ENCODE measurements at places on chromosomes 7 and 10.

DNA sequence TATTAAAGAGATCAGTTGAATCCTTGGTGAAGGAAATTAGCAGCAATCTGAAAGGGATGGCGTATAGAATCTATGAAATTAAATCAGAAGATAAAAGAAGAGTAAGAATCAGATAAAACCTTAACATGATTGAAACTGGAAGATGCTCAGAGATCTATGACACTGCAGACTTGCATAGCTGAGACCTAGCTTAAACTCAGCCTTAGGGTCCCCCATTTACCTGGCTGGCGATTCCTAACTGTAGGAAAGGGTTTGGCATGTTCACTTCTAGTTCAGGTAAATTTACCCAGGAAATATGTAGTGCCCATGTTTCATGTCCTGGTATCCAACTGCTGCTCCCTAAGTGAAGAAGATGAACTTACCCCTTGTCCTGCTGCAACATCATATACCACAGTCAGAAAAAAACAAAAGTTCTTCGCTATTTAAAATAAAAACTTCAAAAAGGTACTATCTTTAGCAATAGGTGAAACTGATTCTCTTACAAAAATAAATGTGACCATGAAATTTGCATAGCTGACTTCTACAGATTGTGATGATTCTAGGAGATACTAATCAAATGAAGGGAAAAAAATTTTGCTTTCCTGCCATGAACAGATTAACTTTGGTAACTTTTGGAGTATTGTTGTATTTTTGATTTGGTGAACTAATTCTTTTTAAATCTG, 47.8 kb upstream of the TMEM243 start:
- DNase-seq = no peak

DNA sequence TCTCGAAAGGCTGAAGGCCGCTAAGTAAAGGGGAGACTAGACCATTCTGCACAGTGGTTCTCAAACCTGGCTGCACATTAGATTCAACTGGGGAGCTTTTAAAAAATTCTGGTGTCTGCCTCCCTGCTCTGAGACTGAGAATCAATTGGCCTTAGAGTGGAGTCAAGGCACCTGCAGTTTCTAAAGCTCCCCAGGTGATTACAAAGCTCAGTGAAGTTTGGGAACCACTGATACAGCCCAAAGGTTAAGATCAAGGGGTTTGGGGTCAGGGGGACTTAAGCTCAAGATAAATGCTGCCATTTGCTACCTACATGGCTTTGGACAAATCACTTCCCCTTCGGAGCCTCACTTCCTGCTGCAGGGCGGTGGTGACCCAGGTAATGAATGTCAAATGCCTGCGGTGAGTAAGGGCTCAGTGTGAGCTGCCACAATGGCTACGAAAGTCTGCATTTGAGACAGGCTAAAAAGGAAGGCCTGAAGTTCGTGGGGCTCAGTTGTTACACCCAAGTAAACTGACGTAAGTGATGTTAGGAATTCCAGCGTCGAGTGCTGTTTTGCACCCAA, 72.3 kb downstream of the TLL2 start:
- DNase-seq = no peak

DNA sequence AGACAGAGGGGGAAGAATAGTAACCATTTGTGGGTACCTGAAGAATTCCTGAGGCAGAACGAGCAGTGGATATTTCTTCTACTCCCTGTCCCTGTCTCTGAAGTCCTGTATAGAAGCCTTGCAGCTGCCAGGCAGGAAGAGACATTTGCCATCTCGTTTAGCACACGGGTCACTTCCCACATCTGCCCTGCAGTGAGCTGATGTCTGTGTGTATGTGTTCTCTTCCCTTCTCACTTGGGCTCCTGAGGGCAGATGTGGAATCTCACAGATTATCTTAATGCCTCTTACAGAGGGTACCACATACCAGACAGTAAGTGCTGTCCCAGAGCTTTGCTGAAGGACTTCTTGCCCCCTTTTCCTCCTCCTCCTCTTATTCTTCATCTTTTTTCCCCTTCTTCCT, 14.1 kb upstream of the TRPV6 start:
- no peak for DNase-seq

GRCh38 chr7:13282377-13282980, 595.0 kb downstream of the ARL4A start:
- DNase-seq = no peak

GRCh38 chr7:74061840-74062539, 21.6 kb upstream of the LIMK1 start:
- DNase-seq = peak; percentile 32

DNA sequence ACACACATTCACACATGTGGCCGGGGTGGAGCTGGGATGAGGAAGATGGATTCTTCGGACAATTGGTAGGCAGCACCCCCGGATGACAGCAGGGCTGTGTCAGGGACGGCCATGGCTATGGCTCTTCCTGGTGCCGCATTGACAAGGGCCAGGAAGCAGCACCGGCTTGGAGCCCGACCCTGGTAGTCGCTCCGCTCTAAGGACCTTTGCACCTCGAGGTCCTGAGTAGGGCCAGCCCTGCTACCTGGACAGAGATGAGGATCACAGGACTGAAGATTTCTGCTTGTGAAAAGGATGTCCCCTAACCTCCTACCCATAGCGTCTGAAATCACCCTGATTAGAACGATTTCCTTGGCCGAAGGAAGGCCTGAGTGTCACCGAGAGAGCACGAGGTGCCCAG, 134.1 kb downstream of the ADARB2 start:
- DNase-seq = no peak

DNA sequence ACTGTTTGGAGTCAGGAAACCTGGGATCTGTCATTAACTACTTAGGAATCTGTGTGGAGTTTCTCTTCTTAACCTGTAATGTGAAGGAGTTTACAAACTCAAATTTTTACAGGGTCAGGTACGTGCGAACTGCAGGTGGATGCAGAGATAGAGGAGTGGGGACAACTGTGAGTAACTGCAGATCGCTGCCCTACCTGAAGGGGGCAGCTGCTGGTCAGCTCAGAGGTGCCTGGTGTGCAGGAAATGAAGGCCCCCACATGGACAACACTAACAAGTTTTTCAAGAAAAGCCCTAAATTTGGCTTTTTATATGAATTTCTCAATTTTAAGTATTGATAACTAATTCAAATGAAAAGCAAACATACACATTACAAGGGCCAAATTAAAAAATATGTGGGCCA, 380.0 kb downstream of the REEP3 start:
- DNase-seq = no peak

GRCh38 chr7:41694495-41694894, 8.4 kb downstream of the INHBA start:
- no peak for DNase-seq

DNA sequence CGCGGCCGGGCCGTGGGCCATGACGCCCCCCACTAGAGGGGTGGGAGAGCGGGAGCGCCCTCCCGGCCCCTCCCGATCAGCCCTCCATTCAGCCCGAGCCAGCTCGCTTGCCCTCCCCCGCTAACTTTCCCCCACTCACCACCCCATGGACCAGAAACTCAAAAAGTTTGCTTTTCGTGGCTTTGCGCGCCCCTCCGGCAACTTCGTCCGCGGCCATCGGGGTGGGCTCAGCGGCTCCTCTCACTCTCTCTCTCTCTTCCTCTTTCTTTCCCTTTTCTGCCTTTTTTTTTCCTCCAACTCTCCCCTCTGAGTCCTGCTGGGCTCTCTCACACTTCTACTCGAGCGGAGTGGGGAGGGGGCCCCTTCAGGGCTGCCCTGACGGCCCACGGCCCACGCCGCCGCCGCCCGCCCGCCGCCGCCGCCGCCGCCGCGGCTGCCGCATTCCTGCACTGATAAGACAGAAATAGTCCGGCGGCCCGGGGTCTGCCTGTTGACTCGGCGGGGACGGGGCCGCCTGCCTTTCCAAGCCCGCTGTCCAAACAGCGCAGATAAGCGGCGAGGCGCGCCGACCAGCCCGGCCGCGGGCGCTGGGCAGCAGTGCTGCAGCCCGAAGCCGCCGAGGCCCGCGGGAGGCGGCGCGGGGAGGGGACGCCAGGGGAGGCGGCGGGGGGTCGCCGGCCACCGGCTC, at the start of gene SMARCD3:
SMARCD3 (minus strand) TSS at position 349 of the 688 bp plus-strand sequence; CDS start at position 217, 132 bp downstream.
- no peak for DNase-seq

DNA sequence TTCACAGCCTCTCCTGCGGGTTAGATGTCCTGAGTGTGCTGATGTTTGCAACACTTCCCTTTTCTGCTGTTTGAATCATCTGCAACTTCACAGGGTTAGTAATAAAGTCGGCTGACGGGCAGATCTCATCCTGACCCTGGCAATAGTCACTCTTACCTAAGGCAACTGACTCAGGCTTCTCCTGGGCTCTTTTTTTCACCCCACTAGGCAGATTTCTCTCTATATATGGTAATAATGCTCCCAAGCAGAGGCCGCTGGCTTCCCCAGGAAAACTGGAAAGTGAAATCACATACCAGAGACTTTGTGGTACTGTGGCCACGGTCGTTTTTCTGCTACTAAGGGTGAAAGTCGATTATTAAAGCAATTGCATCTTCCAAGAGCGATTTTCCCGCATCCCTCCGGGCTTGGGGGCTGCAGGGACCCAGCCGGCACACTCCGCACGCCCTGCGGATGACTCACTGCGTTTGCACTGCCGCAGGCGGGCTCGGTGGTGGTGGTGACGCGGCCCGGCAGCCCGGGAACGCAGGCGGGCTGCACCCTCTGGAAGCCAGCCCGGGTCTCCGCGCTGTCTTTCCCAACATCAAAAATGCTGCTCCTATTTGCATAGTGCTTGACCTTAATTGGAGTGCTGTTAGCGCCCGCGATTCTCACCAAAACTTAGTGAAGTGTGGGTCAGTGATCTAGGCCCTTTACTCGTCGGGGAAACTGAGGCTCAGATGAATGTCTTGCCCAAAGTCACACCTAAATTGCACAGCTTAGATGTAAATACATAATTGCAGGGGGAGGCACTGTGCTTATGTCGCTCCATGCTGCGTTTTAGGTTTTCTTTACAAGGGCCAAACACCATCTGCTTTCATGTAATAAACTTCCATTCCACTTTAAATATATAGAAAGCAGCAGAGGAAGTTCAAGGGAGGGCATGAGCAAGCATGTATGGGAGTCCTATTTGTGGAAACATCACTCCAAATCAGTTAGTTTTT, 47.6 kb upstream of the ITGB1 start:
- DNase-seq = peak; percentile 23

DNA sequence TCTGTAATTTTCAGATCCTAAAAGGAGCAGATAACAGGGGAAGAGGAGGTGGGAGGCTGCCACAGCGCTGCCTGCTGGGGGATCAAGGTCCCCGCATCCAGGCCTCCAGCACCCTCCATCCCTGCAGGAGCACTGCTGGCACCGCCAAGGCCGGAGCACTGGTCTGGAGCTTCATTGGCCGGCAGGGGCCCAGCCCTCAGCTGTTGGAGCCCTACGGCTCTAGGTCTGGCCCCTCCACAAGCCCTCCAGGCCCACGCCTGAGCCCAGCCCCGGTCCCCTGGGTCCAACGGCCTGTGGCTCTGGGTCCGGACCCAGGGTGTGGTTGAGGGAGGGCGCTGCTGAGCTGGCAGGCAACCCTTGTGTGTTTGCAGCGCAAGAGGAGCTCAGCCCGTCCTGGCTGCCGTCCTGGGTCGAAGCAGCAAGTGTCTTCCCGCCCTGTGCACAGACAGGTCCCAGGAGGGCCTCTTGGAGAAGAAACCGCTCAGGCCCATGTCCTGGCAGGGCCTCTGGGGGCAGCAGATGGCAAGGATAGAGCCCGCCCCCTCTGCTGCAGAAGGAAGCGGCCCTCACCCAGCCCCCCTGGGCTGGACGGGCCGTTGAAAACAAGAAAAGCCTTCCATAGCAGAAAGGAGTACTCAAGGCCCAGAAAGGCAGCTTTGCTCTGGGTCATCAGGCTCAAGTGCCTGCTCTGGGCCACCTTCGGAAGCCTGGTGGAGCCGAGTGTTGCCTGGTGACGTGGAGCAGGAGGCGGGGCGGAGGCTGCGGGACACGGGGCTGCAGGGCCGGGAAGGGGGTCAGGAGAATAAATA, 54.3 kb upstream of the TNRC18 start:
- DNase-seq = no peak

DNA sequence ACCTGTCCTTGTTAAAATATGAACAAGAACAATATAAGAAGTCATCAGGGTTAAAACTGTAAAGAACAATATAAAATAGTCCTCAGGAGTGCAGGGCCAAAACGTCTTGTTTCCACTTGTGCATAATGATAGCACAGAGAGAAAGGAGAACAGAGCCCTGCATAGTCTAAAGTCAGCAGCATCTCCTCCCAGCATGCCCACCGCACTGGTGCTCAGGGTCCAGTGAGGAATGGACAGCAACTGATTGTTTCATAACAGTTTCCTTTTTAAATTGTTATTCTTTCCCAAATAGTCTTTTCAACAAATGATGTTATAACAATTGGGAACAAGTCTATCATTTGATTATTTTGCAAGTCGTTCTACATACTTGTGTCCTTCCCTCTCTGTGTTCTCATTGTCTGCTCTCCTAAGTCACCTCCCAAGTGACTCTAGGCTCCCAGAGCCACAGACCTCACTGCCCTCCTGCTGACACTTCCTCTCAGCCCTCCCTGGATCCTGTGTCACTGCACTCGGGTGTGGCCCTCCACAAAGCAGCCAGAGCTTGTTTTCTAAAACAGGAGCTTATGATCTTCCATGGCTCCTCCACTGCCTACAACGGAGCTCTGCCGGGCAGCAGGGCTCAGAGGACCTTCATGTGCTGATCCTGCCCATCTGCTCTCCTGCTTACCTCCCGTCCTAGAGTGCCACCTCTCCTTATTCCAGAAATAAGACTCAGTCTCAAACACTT, 27.6 kb downstream of the COBL start:
- DNase-seq = no peak

GRCh38 chr7:18400275-18400674, 95.3 kb upstream of the HDAC9 start:
- DNase-seq = no peak

GRCh38 chr7:94417901-94418300, 23.2 kb downstream of the COL1A2 start:
- DNase-seq = no peak

DNA sequence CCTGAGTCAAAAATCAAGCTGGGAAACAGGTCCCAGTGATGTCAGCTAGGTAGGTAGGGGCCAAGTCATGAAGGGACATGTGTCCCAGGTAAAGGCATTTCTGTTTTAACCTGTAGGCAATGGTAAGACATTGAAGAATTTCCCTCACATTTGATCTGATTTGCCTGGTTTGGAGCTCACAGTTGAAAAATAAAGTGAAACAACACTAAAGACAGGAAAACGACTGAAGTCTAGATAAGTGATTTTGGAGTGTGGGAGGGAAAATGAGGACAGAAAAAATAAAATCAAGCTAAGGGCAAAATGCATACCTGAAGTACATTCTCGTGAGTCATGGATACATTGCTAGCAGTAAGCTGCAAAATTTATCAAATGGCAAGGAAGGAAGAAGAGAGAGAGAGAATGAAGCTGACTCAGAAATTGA, 169.9 kb downstream of the SKIDA1 start:
- DNase-seq = no peak

GRCh38 chr10:88522715-88523114, 60.4 kb downstream of the RNLS start:
- no peak for DNase-seq

Measured in stimulated activated CD8-positive, alpha-beta memory T cell treated with anti-CD3 and anti-CD28 coated beads, Interleukin-2, amount 100 ng/mL, for 48 hours (primary cell).